ENCODE measurements at places on chromosomes 7 and 10.

DNA sequence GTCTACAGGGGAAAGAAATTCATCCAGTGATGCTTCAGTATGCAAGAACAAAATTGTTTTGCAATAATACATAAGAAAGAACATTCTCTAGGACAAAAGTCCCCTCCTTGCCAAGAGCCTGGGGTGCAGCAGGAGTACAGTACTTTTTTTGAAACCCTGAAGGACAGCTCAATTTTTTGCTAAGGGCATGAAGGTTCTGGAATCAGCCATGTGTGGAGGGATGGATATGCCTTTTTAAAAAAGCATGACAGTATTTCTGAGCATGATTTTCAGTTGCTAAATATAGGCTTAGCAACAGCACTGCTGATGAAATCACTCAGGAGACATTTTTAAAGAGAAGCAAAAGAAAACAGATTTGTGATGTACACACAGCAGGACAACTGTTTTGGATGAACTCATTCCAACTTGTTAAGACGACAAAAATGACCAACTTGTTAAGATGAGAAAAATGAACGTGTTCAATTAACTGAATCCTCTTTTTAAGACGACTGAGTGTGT, 39.3 kb downstream of the HBP1 start:
- no peak for DNase-seq

DNA sequence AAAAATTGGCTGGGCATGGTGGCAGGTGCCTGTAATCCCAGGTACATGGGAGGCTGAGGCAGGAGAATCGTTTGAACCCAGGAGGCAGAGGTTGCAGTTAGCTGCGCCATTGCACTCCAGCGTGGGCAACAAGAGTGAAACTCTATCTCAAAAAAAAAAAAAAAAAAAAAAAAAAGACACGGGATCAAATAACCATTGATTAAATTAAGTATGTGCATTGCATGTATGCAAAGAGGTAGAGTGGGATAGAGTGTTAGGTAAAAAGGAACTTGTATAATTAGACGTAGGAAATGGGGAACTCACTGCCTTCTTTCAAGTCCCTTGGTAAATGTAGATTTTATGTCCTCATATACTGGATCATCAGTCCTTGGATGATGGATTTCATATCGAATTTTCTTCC, 13.1 kb downstream of the VCL start:
- DNase-seq = no peak

DNA sequence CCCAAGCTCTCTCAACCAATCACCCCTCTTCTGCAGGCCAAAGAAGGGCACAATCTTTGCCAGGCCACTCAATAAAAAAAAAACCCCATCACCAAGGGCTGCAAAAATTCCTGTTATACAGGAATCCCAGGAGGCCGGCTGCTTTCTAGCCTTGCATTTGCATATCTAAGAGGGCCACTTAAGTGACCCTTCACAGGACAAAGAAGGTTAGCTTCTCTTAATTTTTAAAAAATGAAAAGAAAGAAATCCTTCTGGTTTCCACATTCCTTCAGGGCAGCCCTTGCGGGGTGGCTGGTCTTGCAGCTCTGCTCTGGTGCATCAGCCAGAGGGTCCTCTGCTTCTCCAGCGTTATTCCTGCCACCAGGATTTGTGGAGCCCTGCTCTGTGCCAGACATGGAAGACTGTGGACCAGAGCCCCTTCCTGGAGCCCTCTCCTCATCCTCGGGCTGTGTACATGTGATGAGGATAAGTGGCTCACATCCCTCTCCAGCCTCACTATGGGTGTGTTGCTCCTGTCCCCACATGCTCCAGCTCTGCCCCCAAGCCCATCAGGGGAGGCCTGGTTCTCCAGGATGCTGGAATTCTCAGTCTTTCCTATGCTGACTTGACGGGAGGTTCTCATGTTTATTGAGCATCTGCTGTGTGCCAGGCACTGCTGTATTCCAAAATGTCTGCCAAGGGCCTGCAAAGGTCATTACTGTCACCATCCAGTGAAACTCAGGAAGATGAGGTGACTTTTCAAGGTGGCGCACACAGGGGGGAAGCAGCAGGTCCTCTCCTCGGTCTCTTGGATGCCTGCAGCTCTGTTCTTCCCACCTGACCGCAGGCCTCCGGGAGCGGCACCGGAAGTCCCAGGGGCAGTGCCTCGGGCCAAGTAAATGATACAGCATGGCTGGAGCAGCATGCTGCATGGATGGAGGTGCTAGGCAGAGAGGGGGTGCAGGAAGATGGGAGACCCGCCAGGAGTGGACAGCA, 67.7 kb downstream of the ARHGAP22 start:
- DNase-seq = no peak

GRCh38 chr10:121435099-121435875, 163.0 kb downstream of the FGFR2 start:
- no peak for DNase-seq

All from urinary bladder (tissue), 4 donors.